ENCODE measurements at places on chromosomes 7 and 10.

DNA sequence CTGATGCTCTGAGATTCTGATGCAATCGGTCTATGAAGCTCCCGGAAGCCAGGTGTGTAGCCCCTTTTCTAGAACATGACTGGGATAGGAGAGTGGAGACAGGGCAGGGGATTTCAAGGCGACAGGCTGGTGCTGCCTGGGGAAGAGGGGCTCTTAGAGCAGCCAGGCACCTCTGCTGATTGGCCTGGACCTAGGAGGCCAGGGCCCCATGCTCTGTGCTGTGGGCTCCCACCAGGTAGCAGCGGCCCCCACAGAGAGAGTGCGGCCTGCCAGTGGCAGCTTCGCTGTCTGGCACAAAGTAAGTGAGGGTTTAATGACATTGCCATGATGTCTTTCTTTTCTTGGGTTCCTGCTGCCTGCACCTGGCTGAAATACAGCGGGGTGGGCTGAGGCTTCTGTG, 99.4 kb upstream of the PODXL start:
- no peak for DNase-seq

GRCh38 chr10:125700355-125700911, 17.5 kb upstream of the TEX36 start:
- no peak for DNase-seq

DNA sequence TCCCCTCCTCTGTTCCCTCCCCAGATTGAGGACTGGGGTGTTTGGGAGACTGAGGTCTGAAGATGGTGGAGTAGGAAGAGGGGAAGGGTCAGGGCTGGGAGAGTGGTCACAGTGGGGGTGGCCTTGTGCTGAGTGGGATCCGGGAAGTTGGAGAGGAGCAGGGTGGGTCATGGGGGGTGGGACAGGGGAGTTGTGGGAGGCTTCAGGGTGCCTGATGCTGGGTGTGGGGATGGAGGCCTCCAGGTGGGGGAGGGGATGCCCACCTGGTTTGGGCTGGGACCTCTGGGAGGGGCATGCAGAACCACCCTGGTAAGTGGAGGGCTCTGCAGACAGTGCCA, 2.6 kb downstream of the ZNF775 start:
- DNase-seq: no peak

GRCh38 chr10:123831259-123831658, 60.3 kb downstream of the CPXM2 start:
- DNase-seq: no peak

GRCh38 chr10:91665842-91666241, 33.0 kb upstream of the PPP1R3C start:
- DNase-seq: no peak

GRCh38 chr10:14910953-14911352, 32.3 kb downstream of the SUV39H2 start:
- DNase-seq: no peak

GRCh38 chr7:17554341-17555015, 256.0 kb downstream of the AHR start:
- DNase-seq: no peak

GRCh38 chr10:127943336-127943910, 36.5 kb downstream of the PTPRE start:
- DNase-seq: no peak

GRCh38 chr10:133125901-133126300, 34.1 kb upstream of the KNDC1 start:
- no peak for DNase-seq

- DNase-seq: no peak
Observed at GRCh38 chr7:138162236-138162635, 86.0 kb downstream of the AKR1D1 start.

DNA sequence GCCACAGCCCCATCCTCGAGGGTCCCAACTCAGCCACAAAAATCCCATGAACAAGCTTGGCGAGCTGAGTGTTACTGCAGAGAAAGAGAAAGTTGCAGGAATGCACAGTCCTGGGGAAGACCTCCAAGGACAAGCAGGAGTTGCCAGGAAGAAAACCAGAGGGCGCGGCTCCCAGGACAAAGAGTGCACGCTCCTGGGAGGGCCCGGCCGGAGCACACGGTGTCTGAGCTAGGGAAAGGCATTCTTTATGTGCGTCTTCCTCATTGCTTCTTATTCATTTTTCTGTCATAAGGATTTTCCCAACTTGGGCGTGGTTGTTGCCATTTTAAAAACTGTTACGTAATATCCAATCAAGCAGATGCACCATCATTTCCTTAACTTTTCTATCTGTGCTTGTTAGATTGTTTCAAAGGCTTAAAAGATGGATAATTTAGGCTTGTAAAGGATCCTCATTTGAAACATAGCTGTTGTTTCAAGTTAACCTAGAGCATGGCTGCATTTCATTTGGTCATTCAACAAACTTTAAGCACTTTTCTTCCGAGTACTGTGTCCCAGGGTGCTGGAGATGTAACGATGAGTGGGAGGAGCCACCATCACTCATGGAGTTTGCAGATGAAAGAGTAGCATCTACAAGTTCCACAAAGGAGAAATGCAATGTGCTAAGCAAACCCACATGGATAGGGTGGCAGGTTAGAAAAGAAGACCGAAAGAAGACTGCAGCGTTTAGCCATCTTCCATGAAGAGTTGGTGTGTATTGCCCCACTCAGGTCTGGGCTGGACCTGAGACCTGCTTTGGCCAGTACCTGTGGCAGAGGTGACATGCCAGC, 5.6 kb upstream of the CNPY1 start:
- DNase-seq: no peak

DNA sequence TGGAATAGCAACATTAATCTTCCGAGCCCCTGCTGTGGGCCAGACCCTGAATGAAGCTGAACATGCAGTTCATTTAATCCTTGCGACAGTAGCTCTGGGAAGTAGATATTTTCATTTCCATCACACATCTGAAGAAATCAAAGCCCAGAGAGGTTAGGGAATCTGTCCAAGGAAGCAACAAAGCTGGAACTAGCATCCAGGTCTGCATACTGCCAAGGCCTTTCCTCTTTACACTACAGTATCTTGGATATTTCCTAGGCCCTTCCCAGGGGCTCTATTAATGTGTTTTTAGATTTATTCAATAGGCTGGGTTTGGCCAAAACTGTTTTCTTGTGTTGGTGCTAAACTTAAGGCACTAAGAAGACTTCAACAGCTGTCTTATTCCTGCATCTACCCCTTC, 48.1 kb downstream of the FAM13C start:
- DNase-seq: no peak

- no peak for DNase-seq
Observed at GRCh38 chr7:98105942-98106544, 619 bp upstream of the LMTK2 start.

GRCh38 chr7:46478046-46478445, 557.0 kb upstream of the IGFBP3 start:
- no peak for DNase-seq

DNA sequence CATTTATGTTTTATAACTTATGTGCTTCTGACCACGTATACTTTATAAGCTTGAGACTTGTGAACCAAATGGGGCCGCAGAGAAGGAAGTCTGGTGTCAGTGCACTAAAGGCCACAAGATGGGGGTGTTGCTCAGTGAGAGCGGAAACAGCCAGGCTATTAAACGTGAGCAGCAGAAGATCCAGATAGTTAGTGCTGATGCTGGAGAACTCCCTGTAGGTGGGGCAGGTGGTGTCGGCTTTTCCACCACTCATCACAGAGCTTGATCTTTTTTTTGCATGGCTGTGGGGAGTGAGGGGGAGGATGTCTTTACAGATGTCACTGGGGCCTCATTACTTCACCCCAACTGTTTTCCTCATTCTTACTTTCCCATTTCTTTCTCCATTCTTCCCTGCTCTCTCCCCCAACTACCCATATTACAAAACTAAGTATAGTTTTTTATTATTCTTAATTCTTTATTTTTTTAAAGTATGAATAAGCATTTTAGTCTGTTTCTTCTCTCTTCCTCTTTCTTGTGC, 34.7 kb downstream of the ACADSB start:
- DNase-seq: peak; percentile 5

GRCh38 chr10:78819361-78820006, 249.3 kb upstream of the ZMIZ1 start:
- DNase-seq: no peak

DNA sequence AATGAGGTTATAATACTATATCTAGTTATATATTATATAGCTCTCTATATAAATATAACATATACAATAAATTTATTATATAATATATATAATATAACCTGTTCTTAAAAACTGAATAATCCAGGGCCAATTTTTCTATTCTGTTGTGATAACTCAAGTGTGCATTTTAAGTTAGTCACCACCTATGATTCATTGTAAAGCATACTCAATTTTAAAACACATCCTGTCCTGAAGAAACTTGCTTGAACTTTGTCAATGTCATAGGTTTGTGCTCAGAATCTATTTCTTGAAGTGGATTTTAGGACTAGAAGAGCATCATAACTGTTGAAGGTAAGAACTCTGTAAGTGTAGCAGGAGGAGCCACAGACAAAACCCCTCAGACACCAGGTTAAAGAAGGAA, 1209.8 kb downstream of the REEP3 start:
- DNase-seq: no peak

GRCh38 chr7:149773446-149774236, at the start of gene ZNF467:
ZNF467 (minus strand) TSS chr7:149773588; CDS start chr7:149771032, 2,556 bp downstream.
- DNase-seq: no peak

Measured in stimulated activated CD8-positive, alpha-beta memory T cell treated with anti-CD3 and anti-CD28 coated beads, Interleukin-4, amount 100 ng/mL, for 1 hour (primary cell).